Activated CD4-positive, alpha-beta T cell treated with anti-CD3 and anti-CD28 coated beads, Interleukin-2, amount 50 U/mL, for 24 hours (primary cell): ENCODE measurements at places on chromosomes 5 and 9.
A peak's percentile ranks its signal among the peaks of the same experiment; 100 is the strongest.

- DNase-seq: no peak
These were observed 559.7 kb upstream of the CYLC2 start for GRCh38 chr9:102435427-102435826.

DNA sequence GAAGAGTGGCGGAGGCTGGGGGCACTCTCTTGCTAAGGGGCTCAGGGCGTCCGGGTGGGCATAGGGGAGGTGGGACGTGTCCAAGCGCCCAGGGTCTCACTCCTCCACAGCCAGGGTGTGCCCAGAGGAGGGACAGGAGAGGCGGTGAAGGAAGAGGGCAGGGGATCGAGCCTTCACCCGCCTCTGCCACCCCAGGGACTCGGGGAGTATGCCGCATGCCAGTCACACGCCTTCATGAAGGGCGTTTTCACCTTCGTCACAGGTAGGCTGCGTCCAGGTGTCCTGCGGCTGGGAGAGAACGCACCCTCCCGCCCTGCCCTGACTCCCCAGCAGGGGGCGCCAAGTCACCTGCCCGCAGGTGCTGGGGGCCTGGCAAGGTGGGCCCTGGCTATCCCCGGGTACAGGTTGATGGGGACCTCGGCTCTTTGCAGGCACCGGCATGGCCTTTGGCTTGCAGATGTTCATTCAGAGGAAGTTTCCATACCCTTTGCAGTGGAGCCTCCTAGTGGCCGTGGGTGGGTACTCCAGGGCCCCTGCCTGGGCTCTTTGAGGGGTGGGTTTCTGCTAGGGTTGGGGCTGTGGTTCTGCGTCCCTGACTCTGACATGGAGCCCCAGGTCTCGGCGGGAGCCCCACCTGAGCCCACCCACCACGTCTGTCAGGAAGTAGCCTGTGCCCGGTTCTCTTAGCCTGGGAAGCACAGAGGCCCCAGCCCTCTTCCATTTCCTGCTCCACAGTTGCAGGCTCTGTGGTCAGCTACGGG, 552 bp downstream of the TMEM141 start:
- peak; percentile 51 for DNase-seq

DNA sequence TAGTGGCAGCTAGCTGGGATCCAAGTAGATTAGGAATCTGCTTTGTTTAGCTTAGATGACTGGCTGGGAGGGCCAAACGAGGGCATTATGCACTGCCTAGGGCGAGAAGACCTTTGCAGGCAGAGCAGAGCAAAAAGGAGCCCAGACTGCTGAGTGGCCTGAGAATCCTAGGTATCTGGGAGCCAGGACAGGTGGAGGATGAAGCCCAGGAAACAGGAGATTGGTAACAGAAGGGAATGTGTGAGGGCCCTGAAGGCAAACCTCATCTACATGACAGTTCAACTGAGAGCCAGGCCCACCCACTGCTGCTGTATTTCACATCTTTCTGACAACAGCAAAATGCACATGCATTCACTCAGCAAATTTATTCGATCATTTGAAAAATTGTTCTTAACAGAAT, 192.3 kb downstream of the DTWD2 start:
- DNase-seq: no peak

- no peak for DNase-seq
These were observed 98.4 kb upstream of the DMRT1 start for GRCh38 chr9:742914-743589.

- DNase-seq: no peak
These were observed 947 bp upstream of the MARCHF3 start for GRCh38 chr5:127031147-127031862.

DNA sequence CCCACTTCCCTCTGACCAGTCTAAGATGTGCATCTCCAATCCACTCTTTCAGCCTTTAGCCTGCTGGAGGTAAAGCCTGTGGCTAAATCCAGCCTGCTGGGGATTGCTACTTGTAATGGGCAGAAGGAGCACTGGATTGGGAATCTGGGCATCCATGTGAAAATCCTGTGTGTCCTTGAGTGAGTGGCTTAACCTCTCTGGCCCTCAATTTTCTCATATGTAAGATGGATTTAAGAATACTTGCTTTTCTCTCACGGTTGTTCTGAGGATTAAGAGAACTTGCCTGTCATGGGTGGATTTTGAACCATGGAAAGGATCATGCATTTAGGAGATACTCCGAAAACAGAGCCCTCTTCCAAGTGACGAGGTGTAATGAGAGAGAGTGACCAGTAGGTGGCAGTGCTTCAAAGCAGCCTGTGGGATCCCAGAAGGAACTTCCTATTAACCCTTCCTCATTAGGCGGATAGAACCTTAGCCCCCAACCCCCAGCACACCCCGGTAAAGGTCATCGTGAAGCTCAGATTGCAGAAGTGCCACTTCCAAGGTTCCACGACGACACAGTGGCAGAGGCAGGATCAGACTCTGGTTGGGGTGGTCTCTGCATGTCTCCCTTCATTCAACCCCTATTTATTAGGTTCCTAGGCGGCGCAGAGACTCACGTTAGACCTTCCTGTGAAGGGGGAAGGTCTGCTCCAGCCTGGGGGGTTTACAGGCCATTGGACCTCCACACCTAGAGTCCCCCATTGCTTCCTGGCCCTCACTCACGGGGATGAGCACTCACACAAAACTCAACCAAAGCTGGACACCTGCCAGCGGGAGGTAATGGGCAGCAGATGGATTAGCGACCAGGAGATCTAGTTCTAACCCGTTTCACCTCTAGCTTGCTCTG, 68.7 kb upstream of the ZNF618 start:
- DNase-seq: no peak

DNA sequence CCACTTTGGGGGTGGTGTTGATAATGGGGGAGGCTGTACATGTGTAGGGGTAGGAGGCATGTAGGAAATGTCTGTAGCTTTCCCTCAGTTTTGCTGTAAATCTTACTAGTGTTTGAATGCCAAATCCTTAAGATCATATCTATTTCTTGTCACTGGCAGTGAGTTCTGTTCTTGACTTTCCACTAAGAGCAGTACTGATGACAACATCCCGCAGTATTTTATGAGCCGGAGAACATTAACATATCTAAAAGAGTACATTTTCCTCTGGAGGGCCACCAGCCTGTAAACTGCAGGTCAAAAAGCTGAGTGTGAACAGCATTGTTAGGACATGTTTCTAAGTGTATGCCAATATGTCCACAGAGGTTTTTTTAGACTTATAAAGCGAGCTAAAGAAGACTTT, 2.5 kb upstream of the HSPB3 start:
- no peak for DNase-seq

- DNase-seq: no peak
These were observed 96.1 kb downstream of the CYFIP2 start for GRCh38 chr5:157362012-157362411.
